ENCODE measurements at places on chromosomes 4 and X.

- DNase-seq = no peak
Measured at GRCh38 chr4:111510535-111510934, 634.7 kb upstream of the FAM241A start.

DNA sequence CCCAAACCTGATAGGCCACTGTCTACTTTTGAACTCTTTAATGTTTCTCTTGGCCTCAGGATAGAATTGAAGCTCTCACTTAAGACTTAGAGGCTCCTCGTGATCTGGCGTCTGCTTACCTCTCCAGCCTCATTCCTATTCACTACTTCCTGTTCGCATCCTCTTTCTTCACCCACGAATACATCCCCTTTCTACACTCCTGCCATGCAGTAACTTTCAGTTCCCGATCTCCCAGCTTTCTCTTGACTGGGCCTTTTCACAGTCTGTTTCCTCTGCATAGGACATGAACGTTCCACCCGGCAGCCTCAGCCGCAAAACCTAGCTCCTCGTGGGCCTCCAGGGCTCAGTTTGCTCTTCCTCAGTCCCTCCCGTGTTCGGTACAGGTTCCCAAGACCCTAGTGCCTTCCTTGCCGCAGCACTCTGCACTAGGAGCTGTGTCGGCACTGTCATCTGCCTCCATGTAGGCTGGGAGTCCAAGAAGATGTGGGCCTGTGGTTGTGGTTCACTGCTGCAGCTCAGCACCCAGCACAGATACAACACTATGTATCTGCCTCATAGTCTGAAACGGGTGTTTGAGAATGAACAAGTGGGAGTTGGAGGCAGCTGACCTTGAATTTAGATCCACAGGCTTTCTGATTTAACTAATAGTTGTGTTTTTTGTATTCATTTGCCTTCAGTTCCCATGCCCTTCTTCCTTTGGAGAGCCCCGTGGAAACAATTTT lies 15.8 kb downstream of the RPL39 start:
- no peak for DNase-seq

DNA sequence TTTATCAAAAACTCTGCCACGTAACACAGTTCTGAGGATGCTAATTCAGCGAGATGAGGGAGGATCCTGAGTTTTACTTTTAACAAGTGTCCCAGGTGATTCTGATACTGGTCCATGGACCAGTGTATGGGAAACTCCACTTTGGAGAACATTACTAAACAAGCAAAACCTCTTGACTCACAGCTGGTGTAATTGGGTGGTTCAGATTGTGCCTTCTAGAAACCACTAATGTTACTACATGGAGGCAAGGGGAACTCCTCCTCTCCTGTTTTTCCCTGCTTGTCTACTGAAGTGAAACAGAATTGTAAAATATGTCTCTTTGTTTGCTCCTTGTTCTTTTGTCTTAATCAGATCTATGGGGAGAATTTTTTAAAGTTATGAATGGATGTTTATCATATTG lies 62.6 kb downstream of the FRAS1 start:
- DNase-seq = no peak

GRCh38 chr4:8076023-8076422 lies 82.6 kb downstream of the ABLIM2 start:
- no peak for DNase-seq

DNA sequence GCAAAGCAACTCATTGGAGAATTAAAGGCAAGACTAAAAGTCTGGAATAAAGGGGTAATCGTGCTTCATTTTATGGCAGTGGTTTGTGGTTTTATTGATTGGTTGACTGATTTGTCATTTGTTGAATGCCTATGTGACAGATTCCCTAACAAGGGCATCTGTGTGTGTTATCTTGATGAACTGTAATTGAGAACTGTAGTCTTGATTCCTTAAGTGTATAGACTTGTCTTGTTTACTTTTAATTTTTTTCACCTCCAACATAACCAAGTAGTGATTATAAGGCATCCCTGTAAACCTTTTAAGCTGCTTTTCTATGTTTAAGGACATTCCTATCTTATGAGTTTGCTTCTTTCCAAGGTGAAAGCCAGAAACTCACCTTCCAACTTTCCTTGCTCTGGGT lies 216.0 kb upstream of the TAPT1 start:
- no peak for DNase-seq

DNA sequence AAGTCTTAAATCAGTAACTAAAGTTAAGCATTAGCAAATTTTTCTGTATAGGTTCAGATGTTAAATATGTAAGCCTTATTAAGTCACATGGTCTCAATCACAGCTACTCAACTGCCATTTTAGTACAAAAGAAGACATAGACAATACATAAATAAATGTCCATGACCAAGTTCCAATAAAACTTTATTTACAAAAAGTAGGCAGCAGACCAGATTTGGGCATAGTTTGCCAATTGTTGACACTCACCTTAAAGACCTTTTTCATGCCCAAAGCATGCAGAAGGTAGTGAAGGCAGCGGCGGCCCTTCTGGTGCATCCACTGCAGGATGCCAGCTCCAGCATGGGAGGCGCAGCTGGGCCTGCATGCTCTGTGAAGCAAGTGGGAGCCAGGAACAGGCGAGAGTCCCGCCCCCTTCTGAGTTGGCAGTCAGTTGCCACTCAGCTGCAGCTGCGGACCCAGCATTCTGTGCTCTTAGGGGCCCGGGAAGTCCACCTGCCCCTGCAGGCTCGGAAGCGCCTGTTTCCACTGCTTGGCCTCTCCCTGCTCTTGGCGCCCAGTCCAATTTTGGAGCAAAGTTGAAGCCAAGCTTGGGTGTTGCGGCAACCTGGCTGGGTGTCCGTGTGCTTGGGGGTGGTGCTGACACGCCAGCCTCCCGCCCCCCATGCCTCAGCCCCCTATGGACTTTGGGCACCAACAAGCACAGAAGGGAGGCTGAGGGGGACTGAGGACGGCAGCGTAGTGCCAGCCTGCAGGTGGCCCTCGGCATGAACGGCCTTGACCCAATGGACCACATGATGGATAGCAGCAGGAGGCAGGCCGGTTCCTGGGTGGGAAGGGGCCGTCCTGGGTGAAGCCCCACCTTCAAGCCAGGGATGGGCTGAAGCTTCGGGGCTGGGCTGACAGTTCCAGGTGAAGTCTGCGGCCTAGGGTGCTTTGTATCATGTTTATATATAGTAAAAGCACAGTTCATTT lies 42.4 kb upstream of the PABPC4L start:
- no peak for DNase-seq

GRCh38 chr4:48340965-48341775 lies at the start of gene SLAIN2:
Gene SLAIN2 (plus strand): TSS chr4:48341529. CDS start chr4:48341740, 211 bp downstream.
- peak; percentile 91 for DNase-seq

GRCh38 chr4:107956011-107956410 lies 24.7 kb downstream of the CYP2U1 start:
- DNase-seq = no peak

GRCh38 chrX:66912417-66912816 lies 273.5 kb upstream of the EDA2R start:
- DNase-seq = no peak

DNA sequence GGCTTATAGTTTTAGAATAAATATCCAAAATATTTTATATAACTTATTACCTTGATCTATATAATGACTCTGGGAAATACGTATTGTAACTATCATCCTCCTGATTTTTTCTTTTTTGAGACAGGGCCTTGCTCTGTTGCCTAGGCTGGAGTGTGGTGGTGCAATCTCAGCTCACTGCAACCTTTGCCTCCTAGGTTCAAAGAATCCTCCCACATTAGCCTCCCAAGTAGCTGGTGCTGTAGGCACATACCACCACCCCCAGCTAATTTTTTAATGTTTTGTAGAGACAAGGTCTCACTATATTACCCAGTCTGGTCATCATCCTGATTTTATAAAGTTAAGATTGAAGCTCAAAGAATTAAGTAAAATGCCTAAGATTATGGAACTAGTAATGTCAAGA lies 193.6 kb downstream of the SLC4A4 start:
- DNase-seq = no peak

GRCh38 chrX:35166023-35166422 lies 223.4 kb downstream of the FAM47B start:
- DNase-seq = no peak

DNA sequence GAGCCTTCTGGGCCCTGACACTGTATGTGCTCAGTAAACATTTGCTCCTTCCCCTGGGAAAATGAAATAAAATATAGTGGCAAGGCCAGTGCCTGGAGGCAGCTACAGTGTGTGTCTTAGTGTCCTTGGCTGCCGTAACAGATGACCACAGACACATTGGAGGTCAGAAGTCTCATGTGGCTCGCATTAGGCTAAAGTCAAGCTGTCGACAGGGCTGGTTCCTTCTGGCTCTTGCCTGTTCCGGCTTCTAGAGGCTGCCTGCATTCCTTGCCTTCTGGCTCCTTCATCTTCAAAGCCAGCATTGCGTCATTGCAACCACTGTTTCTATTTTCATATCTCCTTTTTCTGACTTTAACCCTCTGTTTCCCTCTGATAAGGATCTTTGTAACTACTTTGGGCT lies 83.6 kb upstream of the STX18 start:
- no peak for DNase-seq

DNA sequence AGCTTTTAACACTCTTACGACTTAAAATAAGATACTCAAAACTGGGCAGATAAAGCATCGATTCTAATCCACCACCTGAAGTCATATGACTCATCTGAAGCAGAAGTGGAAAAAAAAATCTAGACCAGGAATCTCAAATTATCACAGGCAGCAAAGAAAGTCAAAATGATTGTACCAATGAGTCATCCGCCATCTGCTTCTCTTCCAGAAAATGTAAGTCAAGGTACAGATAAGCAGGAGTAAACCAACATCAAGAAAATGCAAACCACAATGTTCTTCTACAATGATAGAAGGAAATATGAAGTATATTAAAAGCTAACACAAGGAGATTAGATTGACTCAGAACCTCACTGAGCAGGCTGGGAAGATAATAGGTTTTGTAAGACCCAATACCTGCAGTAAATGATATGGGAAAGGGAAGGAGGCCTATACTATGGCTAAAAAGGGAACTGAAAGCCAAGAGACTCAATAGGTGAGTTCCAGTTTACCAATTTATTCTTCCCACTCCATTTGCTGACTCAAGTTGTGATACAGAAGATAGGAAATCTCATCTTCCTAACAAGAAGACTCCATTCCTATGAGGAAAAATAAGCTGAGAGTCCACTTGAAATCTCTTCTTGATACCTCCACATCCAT lies 88.4 kb upstream of the TET2 start:
- DNase-seq = no peak

DNA sequence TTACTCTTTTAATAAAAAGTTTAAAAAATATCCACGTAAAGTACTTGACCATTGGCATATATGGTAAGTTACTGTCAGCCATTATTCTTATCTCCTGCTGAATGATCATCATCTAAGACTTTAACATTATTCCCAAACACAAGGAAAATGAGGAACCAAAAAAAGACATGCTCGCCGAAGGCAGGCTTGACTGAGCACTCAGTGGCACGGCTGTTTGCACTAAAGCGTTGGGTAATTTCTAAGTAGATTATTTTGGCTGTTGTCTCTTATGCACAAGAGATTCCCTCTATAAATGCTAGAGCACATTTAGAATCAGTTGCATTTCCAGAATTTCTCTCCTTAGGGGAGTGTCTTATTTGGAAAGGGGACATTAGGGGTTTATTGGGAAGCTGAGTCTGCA lies 82.8 kb downstream of the CHRNA9 start:
- no peak for DNase-seq

GRCh38 chrX:46626566-46626965 lies 53.0 kb downstream of the CHST7 start:
- no peak for DNase-seq

DNA sequence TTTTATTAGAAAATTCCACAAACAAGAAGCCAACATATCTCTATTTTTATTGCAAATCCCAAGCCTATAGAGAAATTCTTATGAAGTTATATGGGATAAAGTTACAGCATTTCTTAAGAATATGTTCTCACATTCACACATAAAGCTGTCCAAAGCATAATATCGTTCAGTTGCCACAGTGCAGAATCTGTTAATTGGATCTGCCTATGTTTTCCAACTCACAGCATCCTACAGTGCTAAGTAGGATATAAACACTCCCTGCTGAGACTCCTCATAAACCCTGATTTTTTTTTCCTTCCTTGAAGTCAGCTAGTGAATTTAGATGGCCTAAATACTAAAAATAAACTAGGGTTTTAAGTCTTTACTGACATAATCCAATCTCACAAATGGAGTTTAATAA lies 307.9 kb downstream of the PDGFC start:
- no peak for DNase-seq

DNA sequence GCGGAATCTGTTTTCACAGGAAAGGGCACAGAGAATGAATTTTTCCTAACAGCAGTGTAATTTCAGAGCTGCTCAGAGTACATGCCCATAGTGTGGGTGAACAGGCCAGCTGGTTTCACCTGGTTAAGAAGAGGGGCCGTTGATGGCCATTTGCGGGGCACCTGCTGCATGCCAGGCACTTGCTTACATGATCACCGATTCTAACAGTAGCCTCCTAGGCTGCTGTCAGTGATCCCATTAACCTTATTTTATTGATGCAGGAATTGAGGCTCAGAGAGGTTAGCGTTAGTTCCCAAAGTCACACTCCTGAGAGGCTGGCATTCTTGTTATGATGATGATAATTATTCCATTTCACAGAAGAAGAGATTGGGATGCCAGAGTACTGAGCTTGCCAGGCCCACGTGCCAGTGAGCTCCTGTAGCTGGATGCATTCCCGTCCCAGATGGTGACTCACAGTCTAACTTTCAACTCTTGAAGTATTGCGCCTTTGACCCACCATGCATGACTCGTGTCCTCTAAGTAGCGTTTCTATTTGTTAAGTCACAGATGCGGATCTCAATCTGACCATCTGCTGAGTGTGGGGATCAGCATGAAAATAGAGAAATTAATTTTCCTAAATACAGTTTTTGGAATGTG lies 76.5 kb downstream of the PSAPL1 start:
- no peak for DNase-seq

GRCh38 chrX:133815496-133815895 lies 169.9 kb downstream of the GPC3 start:
- no peak for DNase-seq

DNA sequence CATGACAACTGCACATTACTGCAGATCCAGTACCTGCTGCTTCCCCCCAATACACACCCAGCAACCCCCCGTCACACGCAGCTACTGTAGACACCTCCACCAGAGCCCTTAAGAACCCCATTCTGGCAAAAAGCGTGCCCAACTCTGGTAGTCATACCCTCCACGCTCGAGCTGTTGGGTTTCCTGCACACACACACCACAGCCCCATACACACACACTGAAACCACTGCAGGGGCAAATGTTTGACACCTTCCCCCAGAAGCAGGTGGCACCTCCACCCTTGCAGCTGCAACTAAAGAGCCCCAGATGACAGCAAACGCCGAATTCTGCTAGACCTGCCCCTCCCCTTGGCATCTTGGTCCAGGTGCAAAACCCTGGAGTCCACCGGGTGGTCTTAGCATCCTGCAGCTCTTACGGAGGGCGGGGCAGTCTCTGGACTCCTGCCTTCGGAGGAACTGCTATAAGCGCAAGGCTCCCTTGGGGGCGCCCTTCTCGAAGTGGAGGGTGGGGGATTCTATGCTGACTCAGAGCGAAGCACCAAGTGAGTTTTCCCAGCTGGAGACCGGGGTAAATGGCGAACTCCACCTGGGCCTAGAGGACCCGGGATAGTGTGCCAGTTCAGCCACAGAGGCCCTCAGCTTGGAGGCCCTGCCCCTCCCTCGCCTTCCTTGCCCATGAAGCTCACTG lies 1.5 kb downstream of the FRMPD3 start:
- no peak for DNase-seq

GRCh38 chr4:2898001-2898400 lies 54.4 kb downstream of the ADD1 start:
- no peak for DNase-seq
